ENCODE measurements at places on chromosomes 1 and 21.

DNA sequence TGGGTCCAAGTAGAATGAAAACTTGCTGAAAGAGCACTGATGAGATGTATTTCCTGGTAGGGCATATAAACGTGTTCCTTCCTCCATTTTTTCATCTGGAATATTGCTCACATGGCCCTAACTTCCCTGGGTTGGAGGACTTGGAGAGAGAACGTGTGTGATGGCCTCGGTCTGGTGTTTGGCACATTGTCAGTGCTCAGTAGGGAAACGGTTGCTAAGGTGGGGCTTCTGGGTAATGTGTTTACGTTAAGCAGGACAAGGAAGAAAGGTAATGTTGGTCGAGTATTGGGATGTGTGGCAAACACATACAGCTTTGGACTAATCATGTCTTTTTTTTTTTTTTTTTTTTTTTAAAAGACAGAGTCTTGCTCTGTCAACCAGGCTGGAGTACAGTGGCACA lies 6.2 kb downstream of the TTF2 start:
- no peak for DNase-seq

DNA sequence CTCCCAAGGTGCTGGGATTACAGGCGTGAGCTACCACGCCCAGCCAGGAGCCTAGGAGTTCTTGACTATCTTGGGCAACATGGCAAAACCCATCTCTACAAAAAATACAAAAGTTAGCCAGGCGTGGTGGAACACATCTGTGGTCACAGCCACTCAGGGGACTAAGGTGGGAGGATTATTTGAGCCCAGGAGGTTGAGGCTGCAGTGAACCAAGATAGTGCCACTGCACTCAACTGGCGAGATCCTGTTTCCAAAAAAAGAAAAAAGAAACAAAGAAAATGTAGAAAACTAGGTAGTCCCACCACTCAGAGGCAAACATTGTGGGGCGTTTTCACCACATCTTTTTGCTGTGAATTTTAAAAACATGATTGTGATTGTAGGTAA lies 141.3 kb downstream of the ZZZ3 start:
- DNase-seq, result no peak

DNA sequence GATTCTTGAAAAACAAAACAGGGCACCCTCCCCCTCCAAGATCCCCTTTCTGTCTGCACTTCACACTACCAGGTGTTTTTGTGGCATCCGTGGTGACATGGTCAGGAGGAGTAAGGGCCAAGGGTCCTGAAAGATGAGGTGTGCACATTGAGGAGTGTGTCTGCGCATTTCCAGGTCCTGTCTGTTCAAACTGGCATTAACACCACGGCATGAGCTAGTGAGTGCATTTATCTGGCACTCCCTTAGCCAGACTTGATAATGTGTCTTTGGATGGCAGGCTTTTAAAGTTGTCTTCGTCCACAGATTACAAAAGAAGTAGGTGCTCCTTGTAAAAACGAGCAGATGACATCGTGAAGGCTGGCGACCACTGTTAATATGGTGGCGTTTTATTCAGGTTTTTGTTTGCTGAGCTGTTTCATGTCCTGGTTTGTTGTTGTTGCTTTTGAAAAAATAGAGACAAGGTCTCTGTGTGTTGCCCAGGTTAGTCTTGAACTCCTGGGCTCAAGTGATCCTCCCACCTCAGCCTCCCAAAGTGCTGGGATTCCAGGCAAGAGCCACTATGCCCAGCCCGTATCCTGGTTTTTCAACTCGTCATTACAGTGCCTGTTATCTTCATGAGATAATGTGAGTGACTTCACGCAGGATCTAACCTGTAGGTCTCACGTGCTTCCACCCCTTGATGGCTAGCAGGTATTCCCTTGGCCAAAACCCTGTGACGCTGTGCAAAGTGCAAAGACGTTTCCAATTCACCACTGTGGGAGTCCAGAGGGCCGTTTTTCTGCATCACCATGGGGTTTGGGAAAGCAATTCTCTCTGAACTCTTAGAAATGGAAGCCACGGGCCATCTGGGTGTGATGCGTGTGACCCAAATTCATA lies 4.2 kb downstream of the TMEM51 start:
- no peak for DNase-seq

GRCh38 chr1:246592695-246593094 lies 26.4 kb downstream of the CNST start:
- no peak for DNase-seq

- no peak for DNase-seq
These were observed 1.9 kb downstream of the TFF1 start for GRCh38 chr21:42364304-42364865.

DNA sequence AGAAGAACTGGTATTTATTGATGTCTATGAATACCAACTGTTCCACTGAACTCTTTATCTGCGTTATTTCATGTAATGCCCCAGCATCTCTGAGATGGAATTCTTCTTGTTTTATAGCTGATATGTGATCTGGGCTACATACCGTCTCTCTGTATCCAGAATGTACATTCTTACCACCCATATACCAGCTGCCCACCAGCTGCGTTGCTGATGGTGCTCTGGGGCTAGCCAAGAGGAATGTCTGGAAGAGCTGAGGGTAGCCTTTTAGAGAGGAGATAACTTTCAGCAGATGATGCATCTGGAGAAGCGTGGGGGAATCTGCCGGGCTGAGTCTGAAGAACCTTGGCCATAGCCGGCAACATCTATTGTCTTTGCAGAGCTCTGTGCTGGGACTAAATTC lies 137.5 kb downstream of the RYR2 start:
- DNase-seq, result no peak

GRCh38 chr1:219751870-219752507 lies 139.1 kb upstream of the ZC3H11B start:
- DNase-seq, result no peak

- no peak for DNase-seq
These were observed 44.9 kb downstream of the HHAT start for GRCh38 chr1:210373628-210373877.

- no peak for DNase-seq
These were observed 191.4 kb downstream of the FOXD2 start for GRCh38 chr1:47629201-47629600.

- no peak for DNase-seq
These were observed 184.6 kb downstream of the LMO4 start for GRCh38 chr1:87513255-87513654.

DNA sequence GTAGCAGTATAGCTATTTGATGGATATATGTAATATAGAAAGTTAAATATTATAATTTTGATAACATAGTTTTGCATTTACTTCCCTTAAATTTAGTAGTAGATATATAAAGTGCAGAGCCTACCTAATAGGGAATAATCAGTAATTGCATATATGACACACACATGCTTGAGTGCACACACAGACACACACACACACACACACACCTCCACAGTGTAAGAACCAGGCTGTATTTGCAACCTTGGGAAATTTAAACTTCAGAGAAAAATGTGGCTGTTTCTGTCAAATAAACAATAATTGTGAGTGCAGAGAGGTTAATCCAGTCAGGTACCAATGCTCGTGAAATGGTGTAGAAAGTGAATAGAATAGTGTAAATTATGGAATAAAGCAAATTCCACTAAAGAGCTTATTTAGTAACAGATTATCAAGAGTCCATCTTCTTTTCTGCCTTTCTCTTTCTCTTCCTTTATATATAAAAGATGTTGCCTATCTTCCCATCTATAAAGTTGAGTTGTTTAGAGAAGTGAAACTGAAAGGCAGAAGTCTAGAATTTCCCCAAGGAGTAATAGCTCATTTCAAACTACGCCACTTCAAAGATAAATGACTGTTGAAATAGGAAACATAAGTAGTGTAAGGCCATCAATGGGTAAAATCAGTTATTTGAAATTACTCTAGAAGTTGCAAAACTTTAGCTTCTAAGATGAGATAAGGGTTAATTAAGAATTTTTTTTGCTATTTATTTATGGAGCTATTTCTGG lies 273.7 kb downstream of the SRGAP2C start:
- no peak for DNase-seq

- no peak for DNase-seq
These were observed 35.9 kb downstream of the NCMAP start for GRCh38 chr1:24591781-24592180.

DNA sequence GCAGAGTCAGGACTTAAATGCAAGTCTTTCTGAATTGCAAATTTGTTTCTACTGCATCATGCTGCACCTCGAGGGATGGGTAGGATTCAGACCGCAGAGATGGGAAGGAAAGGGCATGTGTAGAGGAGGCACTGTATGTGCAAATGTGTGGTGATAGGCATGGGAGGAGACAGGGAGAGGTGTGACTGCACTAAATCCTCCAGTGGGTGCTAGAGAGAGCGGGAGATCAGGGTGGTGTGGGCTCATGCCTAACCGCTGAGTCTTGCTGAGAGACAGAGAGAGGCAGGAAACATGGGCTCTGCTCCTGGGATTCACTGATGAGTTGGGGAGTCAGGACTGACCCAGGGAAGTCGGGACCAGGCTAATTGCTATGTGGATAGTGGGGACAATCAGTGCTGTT lies 61.1 kb downstream of the PTPRU start:
- no peak for DNase-seq

DNA sequence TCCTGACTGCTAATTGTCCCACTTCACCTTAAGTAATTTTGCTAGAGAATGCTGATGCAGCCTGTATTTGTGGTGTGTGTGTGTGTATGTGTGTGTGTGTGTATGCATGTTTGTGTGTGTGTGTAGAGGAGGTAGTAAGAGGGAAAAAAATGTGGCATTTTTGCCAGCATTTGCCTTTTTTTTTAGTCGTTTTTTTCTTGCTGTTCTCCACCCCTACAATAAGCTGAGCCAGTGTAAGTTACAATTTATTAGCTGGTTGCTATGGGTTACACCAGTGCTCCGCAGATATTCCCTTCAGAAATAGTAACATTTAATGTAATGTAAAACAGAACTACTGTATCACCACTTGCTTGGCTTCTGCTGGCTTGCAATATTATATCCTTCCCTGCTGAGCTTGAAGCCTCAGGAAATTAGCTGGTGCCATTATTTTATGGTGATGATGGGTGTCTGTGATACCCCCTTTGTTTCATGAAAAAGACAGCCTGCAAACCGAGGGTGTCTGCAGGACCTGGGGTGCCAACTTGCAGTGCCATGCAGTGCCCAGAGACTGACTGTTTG lies 23.4 kb upstream of the IGSF3 start:
- DNase-seq, result no peak

- no peak for DNase-seq
These were observed 14.3 kb downstream of the ADARB1 start for GRCh38 chr21:45088729-45089128.

GRCh38 chr1:184299406-184299790 lies 87.4 kb upstream of the C1orf21 start:
- DNase-seq, result no peak

DNA sequence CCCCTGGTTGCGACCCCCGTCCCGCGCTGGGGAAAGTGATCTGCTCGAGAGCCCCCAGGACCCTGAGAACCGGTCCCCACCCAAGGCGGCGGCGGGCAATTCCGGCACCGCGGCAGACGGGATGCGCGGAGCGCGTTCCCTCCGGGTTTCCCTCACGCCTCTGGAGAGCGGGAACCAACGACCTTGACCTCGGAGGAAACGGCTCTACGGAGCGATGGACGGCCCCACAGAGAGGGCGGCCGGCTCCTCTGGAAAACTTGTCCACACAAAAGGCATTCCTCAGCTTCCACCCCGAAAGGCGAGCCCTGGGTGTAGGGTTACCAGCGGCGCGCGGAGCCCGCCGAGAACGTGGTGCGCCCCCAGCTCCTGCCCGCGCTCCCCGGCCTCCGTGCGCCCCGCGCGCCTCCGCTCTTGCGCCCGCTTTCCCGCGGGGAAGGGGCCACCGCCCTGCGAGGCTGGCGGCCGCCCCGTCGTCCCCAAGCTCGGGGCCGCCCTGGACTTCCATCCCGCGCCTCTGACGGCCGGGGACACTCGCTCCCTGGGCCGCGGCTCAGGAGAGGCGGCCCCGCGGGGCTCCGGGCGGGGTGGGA lies 391 bp upstream of the KIAA1614 start:
- no peak for DNase-seq

DNA sequence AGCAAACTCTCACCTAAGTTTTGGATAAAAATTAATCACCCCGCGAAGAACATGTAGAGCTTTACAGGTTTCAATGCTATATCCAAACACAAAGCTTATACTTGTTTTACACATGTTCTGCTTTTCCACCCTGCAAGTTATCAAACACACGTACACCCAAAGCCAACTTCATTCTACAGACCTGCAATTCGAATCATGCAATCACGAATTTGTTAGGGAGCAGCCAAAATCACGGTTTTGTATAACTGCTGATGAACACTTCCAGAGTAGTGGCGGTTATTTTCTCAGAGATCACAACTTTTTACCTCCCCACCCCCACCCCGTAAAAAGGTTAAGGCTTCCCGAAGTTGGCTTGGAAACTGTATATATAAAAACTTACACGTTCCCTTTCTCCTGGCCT lies 1.4 kb downstream of the HMGN1 start:
- no peak for DNase-seq

DNA sequence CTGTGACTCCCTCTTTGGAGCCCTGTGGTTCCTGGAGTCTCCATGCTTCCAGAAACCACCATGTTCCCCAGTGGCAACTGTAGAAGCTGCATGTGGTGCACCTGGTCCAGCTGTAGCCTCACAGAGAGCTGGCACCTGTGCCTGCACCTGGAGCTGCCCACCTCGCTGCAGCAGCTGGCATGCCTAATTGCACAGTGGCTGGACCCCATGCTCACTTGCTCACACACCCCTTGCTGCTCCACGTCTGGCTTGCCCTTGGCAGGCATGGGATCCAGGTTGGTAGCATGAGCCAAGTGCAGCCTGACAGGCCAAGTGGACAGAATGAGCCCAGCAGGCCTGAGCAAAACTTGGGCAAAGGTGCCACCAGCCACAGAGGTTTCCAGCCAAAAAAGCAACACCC lies 680.1 kb downstream of the MATN1 start:
- no peak for DNase-seq

Measured in cerebellar nuclear complex (tissue), 1 donor.